Activated T-helper 1 cell treated with anti-CD3 and anti-CD28 coated beads, Interleukin-2, amount 50 U/mL, for 16 hours (primary cell): ENCODE measurements at places on chromosomes 1 and 21.
A peak's percentile ranks its signal among the peaks of the same experiment; 100 is the strongest.

DNA sequence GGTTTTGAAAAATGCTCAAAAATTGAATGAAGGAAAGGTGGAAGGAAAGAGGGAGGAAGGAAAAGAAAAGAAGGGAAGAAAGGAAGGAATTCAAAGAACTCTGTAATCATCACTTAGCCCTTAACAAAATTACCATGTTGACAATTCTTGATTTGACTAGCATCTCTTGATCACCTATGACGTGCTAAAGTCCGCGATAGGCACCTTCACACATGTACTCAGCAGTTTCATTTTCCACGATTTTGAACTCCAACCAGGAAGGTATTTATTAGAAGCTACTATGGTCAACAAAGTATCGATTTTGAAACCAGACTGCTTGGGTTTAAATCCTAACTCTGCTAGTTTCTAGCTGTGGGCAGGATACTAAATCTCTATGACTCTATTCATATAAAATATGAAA is 146.9 kb downstream of the DAB1 start:
- DNase-seq, result no peak

DNA sequence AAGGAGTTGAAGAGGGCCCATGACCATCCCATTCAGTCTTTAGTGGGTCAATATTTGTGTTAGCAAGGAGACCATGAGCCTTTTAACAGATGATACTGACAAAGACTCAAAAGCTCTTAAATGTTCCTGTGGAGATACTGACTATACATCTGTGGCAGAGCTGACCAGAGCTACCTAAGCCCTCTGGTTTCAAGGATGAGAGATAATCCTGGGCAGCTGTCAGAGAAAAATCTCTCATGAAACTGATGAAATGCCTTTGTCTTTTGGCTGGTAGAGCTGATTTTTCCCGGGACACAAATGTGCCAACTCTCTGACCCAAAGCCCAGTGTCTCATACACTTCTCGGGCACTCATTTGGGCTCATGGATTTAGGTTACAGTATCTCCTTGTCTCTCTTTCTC is 100.9 kb downstream of the XCL2 start:
- no peak for DNase-seq

- no peak for DNase-seq
Measured at GRCh38 chr1:67236277-67236676, 70.0 kb downstream of the IL23R start.

DNA sequence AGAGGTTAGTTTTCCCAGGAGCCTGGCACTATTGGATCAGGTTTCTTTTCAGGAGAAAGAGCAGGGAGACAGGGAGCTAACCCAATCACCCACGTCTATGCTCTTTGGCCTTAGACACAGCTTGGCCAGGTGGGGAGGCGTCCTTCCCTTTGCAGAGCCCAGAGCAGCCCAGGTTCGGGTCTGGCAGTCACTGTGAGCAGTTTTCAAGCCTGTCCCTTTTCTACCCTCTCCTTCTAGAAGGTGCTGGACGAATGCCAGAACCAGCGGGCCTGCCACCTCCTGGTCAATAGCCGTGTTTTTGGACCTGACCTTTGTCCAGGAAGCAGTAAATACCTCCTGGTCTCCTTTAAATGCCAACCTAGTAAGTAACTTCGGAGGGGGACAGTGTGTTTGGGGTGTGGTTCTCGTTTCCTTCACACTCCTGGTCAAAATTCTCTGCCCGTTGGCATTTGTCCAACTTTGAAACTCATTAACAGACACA is 44.9 kb downstream of the EVA1C start:
- no peak for DNase-seq

DNA sequence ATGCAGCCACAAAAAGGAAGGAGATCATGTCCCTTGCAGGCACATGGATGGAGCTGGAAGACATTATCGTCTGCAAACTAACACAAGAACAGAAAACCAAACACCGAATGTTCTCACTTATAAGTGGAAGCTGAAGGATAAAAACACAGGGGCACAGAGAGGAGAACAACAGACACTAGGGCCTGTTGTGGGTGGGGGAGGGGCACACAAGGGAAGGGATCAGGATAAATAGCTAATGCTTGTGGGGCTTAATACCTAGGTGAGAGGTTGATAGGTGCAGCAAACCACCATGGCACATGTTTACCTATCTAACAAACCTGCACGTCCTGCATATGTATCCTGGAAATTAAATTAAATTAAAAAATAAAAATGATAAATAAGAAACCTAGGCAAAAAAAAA is 969.9 kb downstream of the TTLL7 start:
- no peak for DNase-seq

GRCh38 chr1:35561972-35562680 is 4.5 kb downstream of the NCDN start:
- no peak for DNase-seq

DNA sequence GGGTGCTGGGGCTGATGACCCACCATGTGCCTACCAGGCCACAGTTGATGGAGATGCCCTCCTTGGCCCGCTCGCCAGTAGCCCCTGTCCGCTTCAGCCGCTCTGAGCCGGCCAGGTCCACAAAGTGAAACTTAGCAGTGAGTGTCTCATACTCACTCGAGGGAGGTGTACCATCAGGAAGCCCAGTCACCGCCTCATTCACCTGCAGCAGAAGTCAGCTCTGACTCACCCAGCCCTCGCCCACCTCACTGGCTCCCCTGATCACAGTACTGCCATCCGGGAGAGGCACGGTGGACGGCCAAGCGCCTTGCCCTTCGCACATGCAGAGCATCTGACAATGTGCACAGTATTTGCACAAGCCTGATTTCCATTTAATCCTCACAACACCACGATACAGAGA is 18.8 kb downstream of the KIF21B start:
- DNase-seq, result no peak

- no peak for DNase-seq
Measured at GRCh38 chr1:114292194-114292593, 138.5 kb upstream of the SYT6 start.

DNA sequence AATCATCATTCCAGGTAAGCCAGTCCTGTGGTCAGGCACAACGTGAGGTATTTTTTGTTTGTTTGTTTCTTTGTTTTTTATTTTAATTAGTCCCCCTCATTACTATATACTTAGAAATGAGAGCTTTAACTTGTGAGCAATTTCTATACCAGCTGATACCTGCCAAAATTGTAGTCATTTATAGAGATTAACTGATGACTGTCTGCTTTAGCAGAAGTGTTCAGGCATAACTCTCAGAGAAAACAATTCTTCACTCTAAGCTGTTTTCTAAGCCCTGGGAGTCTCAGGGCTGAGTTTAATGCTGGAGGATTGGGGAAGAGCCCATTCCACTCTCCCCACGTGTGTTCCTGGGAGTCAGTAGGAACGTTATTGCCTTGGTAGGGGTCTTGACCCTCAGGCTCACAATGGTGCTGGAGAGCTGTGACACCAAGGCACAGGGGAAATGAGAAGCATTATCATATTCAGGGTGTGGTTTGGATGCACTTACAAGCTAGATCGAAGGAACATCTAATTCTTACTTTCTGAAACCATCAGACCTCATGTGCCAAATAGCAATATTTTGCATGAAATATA is 168.2 kb downstream of the CLIC6 start:
- DNase-seq, result no peak

DNA sequence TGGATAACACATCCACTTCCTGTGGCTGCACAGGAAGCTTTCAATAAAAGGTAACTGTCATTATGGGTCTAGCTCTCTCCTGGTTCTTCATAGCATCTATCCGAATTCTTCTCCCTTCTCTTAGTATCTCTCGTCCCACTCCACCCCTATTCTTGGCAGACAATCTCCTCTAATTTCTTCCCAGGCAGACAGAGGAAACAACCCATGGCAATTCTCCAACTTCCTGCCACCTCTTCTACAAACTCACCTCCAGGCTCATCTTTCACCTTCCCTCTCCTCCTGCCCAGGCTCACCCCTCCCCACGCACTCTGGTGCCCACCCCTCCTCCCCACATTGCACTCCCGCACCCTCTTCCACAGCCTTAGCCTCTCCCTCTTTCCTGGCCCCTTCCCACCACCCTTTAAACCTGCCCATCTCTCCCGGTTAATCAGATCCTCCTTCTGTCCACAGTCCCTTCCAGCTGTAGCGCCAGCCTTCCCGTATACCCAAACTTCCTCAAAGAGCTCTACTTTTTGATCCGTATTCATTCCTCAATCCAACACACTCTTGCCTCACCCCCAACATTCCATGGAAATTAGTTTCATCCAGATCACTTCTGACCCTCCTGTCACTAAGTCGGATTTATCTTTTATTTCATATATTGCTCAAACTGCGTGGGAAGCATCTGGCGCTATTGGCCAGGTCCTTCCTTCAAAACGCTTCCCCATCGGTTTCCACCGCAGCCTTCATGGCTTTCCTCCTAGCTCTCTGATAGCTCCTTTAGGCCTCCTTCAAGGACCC is 25.9 kb downstream of the SHISA4 start:
- no peak for DNase-seq

DNA sequence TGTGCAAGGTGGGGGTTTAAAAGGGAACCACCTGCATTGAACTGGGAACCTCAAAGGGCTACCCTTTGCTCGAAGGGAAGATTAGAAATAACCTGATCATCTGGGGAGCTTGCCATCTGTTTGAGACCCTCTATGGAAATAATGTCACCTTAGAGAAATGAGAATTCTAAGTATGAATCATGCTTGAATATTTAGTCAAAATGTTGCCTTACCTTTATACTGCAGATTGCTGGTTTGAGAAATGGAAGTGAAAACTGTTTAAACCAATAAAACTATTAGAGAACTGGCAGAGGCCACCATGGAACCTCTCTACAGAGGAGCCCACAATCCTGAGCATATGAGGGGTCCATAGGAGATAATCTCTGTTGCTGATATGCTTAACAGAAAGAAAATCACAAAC is 131.2 kb upstream of the FAM78B start:
- DNase-seq, result no peak

DNA sequence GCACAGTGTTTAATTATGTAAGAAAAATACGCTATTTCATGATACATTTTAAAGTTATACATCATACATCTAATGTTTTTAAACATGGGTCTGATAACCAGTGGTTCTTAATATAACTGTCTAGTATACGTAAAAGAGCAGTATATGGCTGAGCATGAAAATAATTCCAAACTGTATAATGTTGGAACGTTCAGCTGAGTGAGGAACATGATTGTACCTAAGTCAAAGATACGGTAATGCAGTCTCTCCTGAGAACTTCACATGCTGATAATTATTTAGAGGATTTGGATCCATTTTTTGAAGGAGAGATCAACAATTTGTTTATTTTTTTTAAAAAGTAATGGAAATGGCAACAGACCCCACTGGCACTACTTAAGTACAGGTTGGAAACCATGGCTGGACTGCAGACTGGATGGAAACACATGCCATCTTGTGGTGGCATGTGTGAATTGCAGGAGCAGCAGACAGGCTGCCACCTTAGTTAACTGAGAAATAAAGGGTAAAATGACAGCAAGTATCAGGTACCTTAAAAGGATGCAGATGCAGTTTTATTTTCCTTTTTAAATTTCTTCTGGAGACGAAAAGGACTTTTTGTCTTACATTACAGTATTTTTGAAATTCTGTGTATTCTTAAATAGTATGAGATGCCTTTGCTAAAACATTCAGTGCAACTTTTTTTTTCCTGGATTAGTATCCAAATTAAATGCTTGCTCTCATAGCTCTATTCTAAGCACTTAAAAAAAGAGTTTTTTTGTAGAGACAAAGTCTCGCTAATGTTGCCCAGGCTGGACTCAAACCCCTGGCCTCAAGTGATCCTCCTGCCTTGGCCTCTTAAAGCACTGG is 73.8 kb downstream of the MTR start:
- peak; percentile 8 for DNase-seq

DNA sequence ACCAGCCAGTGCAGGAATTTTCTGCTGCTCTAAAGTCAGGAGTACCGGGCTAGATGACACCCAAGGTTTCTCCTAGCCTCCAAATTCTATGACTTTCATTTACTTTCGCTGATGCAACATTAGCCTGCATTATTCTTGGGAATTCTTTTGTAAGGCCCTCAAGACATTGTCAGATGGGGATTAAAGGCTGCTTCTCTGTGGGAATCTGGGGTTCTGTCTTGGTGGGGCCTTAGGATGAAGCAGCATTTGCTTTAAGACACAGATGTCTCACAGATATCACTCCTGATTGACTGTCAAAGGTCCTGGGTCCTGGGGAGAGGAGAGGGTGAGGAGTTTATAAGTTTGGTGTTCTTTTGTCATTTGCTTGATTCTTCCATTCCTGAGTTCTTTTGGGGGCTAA is 11.6 kb downstream of the PKP1 start:
- no peak for DNase-seq

DNA sequence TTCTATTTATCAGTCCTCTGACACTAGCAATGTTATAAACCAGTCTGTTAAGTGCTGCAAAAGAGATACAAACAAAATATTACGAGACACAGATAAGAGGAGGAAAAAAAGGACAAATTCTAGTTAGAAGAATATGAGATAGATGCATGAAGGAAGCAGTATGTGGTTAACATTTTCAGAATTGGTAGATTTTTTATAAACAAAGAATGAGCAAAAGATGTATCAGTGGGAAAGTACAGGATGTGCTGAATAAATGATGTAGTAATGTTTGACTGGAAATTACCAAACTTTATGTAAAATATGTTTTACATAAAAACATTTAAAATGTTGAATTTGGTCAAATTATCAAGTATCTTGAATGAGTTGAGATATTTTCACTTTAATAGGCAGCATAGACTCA is 574.2 kb downstream of the NUF2 start:
- DNase-seq, result no peak

DNA sequence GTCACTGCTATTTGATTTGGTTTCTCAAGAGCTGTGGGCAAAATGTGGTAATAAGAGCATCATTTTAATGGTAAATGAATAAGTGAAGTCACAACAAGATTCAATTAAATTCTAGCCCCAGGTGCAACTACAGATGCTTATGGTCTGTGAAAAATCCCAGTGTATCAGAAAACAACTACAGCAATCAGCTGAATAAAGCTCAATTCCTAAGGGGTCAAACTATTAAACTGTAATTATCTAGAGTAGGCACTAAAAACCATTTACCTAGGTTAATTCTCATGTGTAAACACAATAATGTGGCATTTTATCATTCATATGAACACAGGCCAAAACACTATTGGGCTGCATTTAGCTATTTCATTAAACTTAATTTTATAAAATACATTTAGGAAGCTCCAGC is 9.6 kb downstream of the TARBP1 start:
- DNase-seq, result no peak
